ENCODE measurements at places on chromosomes 1 and 21. TPM values are rescaled to one million over a fixed set of nuclear protein-coding genes. Genes with fewer than 3 reads are reported as not detected.

TRAPPC3 gene
- 53.8 TPM for total RNA-seq

DNA sequence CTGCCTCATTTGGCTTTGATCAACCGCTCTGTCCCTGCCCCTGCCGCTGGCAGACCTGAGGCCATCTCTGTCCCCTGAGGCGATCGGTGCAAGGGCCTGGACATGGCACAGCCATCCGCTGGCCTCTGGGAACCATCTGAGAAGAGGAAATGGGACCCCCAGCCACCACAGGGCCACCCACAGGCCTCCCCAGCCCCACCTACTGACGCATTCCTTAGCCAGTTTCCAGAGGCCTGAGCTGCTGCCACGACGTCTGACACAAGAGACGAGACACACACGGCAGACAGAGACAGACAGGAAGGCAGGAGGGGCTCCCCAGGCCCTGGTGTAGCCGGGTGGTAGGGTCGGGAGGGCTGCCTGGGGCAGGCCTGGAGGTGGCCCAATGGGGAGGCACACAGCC lies 37.3 kb upstream of the EDN2 start:
- no peak for DNase-seq
- H3K36me3 ChIP-seq, result peaks cover 26% of the 10 kb centered on the region
- H3K4me1 ChIP-seq, result peaks cover 6% of the 10 kb centered on the region
- H3K4me3 ChIP-seq, result no peak overlapping the region
- H3K27me3 ChIP-seq, result no peaks in the 10 kb centered on the region

- peaks cover 5% of the 10 kb centered on the region for H3K36me3 ChIP-seq
- no peaks in the 10 kb centered on the region for H3K27me3 ChIP-seq
- H3K4me1 ChIP-seq, result peaks cover 53% of the 10 kb centered on the region
Observed at GRCh38 chr1:27153927-27154358, 982 bp downstream of the SLC9A1 start.

DNA sequence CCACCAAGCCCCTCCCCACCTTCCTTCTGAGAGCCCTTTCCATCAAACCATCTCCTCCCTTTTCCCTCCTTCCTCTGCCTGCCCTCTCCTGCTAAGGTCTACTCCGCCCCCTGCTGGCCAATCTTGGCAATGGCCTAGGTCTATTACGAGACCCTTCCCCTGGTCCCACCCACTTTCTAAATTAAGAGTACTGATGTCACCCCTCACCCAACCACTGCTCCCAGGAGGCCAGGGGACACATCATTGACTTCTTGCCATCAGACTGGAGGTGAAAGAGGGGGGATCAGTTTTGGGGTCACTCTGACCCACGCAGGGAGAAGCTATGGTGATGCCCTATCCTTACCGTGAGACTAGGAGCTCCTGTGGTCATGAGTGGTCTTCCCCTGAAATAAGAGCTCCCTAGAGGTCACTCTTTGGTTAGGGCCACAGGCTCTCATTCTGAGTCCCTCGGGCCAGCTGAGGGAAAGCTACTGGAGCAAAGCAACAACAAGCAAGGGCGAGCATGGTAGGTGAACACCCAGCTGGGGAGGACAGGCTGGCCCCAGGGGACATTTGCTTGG lies 34.6 kb upstream of the S100A7 start:
- H3K36me3 ChIP-seq, result no peaks in the 10 kb centered on the region
- H3K27me3 ChIP-seq, result peaks cover 14% of the 10 kb centered on the region
- H3K27ac ChIP-seq, result no peak overlapping the region

- no peak overlapping the region for H3K27ac ChIP-seq
- peaks cover 17% of the 10 kb centered on the region for H3K4me1 ChIP-seq
- H3K4me3 ChIP-seq, result no peak overlapping the region
- H3K27me3 ChIP-seq, result no peaks in the 10 kb centered on the region
- H3K36me3 ChIP-seq, result no peaks in the 10 kb centered on the region
Observed at GRCh38 chr1:11648732-11649158, 5.5 kb downstream of the FBXO2 start.
